ENCODE measurements at places on chromosomes 12 and 14. TPM values are rescaled to one million over a fixed set of nuclear protein-coding genes. Genes with fewer than 3 reads are reported as not detected.

GNB3 gene
- total RNA-seq: 1.9 TPM

FAM222A gene
- 0.81 TPM for total RNA-seq

TCHP gene
- 12.1 TPM for total RNA-seq

RAPGEF3 gene
- total RNA-seq: 15.6 TPM

APOLD1 gene
- 2.7 TPM for total RNA-seq

SLC10A1 gene
- total RNA-seq: not detected

CREBL2 gene
- 14.5 TPM for total RNA-seq

SPIC gene
- total RNA-seq: not detected

RND1 gene
- total RNA-seq: 1.9 TPM

SVOP gene
- total RNA-seq: under 0.01 TPM

KRT72 gene
- under 0.01 TPM for total RNA-seq

KLHL42 gene
- total RNA-seq: 41.2 TPM

KRT6B gene
- not detected for total RNA-seq

DCN gene
- total RNA-seq: not detected

CACNA2D4 gene
- 9.4 TPM for total RNA-seq

CCDC196 gene
- total RNA-seq: not detected

CCDC38 gene
- under 0.01 TPM for total RNA-seq

KERA gene
- not detected for total RNA-seq

PTPRO gene
- total RNA-seq: 0.27 TPM

TPH2 gene
- total RNA-seq: not detected

DNAJC22 gene
- total RNA-seq: not detected

GALNT16 gene
- total RNA-seq: under 0.01 TPM

CEBPE gene
- 0.81 TPM for total RNA-seq

DPY19L2 gene
- total RNA-seq: 15.9 TPM

IFNG-AS1 gene
- total RNA-seq: 0.27 TPM

PTPRB gene
- under 0.01 TPM for total RNA-seq

ZNF84 gene
- total RNA-seq: 18.0 TPM

YAF2 gene
- total RNA-seq: 10.5 TPM

GNG2 gene
- total RNA-seq: 12.7 TPM

TMEM30B gene
- total RNA-seq: 0.54 TPM

CCDC88C gene
- 77.3 TPM for total RNA-seq

AQP6 gene
- under 0.01 TPM for total RNA-seq

INSM2 gene
- total RNA-seq: not detected

RPS29 gene
- 17,945 TPM for total RNA-seq

KRT5 gene
- not detected for total RNA-seq

BIN2 gene
- total RNA-seq: 36.1 TPM

ZDHHC22 gene
- not detected for total RNA-seq

REP15 gene
- 0.54 TPM for total RNA-seq

SLCO1B1 gene
- not detected for total RNA-seq

CELA1 gene
- not detected for total RNA-seq

BMP4 gene
- 0.27 TPM for total RNA-seq

FOXG1 gene
- total RNA-seq: not detected

PRPH gene
- total RNA-seq: under 0.01 TPM

C12orf60 gene
- 0.27 TPM for total RNA-seq

CLEC1A gene
- total RNA-seq: under 0.01 TPM

SERPINA1 gene
- total RNA-seq: 3.8 TPM

ZC2HC1C gene
- 0.54 TPM for total RNA-seq

CISTR gene
- not detected for total RNA-seq

COA8 gene
- 5.1 TPM for total RNA-seq

ADGRD1 gene
- total RNA-seq: 0.54 TPM

ST8SIA1 gene
- total RNA-seq: 0.54 TPM

ARID2 gene
- total RNA-seq: 44.4 TPM

CDKN1B gene
- total RNA-seq: 123 TPM

KRT3 gene
- not detected for total RNA-seq

TMTC2 gene
- total RNA-seq: 2.7 TPM

ZNF268 gene
- 18.0 TPM for total RNA-seq

LMNTD1 gene
- total RNA-seq: not detected
